ENCODE measurements at places on chromosomes 16 and 17.

DNA sequence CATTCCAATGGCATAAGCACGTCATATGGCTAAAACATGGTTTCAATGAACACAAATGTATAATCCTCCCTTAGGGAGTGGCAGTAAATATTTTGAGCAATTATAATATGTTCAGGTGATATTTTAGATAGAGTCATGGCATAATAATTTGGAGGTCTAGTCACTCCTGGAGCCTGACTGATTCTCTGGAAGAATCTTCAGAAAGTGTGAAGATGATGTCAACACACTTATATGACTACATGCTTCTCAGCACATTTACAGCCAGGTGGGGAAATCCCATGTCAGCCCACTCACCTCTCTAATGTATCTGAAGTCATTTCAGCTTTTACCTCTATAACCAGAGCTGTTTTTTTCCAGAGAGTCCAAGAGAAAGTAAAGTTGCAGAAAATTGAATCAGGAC lies 474.8 kb downstream of the SHISA9 start:
- no peak for DNase-seq

DNA sequence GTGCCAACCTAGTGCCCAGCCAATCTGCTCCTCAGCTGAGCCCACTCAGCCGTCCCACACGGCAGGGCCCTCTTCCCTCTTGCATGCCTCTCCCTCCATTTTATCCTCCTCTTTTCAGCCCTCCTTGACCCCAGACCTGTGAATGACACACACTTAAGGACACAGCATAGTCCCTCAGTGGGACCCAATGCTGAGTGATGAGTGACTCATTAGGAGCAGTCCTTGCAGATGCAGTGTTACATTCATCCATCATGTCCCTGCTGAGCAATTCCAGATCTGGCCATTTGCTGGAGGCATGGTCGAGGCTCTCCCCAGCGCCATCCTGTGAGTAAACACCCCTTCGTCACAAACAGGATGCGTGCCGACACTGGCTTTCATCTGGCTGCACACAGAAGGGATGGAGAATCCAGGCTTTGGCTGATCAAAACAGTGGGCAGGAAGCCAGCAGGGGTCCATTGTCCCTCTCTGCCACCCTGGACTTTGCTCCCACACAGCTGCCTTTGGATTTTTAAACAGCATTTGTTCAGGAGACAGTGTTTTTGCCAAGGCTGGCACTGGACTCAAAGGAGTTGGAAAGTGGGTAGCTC lies 122.6 kb downstream of the AXIN2 start:
- no peak for DNase-seq

- no peak for DNase-seq
Measured at GRCh38 chr17:74808714-74809430, 32.7 kb upstream of the NAT9 start.

- DNase-seq, result no peak
Measured at GRCh38 chr17:19411631-19412030, 599 bp downstream of the RNF112 start.

GRCh38 chr17:6711681-6712057 lies 1.5 kb downstream of the SLC13A5 start:
- no peak for DNase-seq

GRCh38 chr16:68491576-68491950 lies 43.3 kb upstream of the SMPD3 start:
- no peak for DNase-seq

DNA sequence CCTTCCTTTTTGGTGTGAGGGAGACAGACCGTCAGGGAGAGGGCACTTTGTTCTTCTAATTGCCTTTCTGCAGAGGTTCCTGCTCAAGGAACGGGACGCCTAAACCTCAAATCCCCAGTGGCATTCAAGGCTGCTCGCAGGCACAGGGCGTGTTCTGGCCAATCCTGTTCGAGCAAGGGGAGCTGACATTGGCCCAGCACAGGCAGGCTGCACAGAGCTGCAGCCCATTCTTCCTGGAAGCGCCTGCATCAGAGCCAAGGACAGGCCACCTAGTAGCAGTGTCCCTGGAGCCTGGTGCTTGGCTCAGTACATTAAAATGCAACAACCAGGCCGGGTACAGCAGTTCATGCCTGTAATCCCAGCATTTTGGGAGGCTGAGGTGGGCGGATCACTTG lies 72.2 kb upstream of the CREBBP start:
- no peak for DNase-seq

- DNase-seq, result no peak
Measured at GRCh38 chr16:69672998-69673713, 53.2 kb downstream of the NQO1 start.

- no peak for DNase-seq
Measured at GRCh38 chr17:63931981-63932561, at the start of gene CD79B. Gene CD79B (minus strand): TSS chr17:63932331. CDS start chr17:63932261, 70 bp downstream.

DNA sequence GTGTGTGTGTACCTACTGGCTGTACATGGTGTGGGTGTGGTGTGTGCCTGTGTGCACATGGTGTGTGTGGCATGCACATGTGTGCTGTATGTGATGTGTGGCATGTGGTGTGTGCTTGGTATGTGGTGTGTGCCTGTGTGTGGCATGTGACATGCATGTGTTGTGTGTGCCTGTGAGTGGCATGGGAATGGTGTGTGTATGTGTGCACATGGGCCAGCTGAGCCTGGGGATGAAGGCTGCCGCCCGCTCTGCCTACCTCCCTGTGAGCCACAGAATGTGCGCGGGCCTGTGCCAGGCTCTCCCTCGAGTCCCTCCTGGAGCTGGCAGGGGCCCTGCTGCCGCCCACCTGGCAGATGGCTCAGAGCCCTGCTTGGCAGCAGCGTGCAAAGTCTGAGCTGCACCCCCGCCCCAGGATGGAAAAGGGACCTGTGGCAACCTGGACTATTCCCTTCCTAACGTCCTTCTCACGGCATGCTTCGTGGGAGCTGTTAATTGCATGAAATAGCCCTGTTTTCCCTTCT lies 9.3 kb downstream of the PRSS27 start:
- no peak for DNase-seq

DNA sequence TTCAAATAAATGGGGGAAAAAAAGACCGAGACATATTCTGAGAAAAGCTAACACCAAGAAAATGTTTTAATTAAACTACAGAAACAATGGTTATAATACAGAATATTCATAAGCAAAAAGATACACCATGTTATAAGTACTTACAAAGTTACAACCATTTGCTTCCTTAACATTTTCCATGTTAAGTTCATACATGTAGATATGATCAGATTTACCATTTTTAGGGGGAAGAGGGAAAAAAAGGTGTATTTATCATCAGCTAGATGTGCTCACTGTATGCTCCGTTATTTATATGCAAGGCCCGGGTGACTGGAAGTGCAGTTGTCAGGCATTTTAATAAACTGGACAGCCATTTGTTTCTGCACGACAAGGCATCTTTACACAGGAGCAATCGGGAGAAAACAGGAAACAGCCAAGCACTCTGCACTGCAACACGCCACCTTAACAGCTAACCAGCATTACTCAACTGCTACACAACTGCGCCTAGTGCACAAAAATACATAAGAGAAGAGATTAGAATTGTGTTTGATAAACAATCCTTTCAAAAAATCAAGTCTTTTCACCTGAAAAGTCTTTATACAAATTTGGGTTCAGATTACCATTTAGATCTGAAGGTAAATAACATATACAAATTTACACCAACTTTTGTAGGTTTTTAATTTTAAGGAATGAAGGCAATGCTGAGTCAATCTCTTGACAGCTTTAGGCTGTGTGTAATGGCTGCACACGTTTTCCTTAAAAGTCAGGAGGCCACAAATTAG lies 2.9 kb downstream of the SRSF2 start:
- DNase-seq, result no peak

DNA sequence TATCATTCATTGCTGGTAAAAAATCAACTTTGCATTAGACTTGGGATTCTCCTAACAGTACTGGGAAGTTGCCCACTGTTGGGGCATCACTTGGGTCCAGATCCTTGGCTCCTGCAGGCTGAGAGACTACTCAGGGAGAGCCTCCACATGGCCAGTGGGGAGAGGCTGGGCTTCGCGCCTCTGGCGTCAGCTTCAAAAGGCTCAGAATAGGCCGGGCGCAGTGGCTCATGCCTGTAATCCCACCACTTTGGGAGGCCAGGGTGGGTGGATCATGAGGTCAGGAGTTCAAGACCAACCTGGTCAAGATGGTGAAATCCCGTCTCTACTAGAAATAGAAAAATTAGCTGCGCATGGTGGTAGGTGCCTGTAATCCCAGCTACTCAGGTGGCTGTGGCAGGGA lies 3.4 kb upstream of the CSHL1 start:
- no peak for DNase-seq

- no peak for DNase-seq
Measured at GRCh38 chr17:55585629-55586028, 74.4 kb upstream of the SMIM36 start.

DNA sequence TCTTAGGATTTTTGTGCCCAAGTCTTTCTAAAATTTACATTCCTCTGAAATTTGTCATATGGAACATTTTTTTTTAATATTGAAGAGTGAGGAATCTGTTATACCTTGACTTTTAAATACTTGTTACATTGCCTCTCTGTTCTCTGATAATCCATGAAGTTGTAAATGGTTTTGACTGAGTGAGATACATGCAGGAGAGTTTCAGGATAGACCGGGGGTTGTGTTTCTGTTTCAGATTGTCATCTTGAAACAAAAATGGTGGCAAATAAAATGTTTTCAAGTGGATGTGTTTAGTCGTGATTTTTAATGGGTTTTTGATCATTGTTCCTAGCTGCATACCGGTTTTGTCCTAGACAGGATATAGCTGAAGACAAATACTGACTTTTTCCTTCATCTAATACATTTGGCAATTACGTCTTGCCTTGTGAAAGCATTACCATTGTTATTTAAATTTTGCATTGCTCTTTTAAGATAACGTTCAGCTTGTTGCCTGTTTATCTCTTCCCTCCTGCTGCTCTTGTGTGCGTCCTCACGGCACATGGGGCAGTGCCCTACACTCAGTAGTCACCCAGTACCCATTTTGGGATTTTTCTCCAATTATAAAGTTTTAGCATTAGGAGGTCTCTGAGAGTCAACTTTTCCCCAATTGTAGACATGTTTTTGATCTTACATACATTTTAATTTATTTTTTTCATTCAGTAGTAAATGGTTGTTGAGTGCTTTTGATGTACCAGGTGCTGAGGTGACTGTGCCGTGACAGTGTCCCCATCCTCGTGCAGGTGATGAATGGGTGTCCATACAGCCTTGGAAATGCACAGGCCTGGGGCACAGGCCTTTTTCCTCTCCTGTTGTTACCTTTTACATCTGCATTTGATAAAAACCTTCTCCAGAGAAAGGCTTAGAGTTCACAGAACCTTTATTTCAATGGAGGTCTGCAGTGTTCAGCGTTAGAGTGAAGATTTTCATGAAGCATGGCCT lies 169.9 kb downstream of the MSI2 start:
- DNase-seq, result no peak

- DNase-seq, result no peak
Measured at GRCh38 chr17:77146882-77147281, 6.1 kb downstream of the SEC14L1 start.

- DNase-seq, result no peak
Measured at GRCh38 chr16:86835982-86836381, 257.6 kb downstream of the FOXL1 start.

DNA sequence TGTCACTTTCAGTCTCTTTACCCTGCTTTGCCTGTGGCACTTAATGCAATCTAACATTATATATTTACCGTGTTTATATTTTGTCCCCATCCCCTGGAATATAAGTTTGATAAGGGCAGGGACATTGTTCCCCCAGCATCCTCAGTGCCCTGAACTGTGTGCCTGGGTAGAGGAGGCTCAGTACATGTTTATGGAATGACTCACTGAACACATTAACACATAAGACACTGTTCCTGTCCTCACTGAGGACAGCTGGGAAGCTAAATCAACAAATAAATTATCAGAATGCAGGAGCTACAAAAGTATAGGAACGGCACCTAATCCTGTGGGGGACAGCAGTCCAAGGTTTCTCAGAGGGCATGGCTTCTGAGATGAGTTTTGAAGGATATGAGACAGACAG lies 27.8 kb downstream of the GRIN2A start:
- no peak for DNase-seq

DNA sequence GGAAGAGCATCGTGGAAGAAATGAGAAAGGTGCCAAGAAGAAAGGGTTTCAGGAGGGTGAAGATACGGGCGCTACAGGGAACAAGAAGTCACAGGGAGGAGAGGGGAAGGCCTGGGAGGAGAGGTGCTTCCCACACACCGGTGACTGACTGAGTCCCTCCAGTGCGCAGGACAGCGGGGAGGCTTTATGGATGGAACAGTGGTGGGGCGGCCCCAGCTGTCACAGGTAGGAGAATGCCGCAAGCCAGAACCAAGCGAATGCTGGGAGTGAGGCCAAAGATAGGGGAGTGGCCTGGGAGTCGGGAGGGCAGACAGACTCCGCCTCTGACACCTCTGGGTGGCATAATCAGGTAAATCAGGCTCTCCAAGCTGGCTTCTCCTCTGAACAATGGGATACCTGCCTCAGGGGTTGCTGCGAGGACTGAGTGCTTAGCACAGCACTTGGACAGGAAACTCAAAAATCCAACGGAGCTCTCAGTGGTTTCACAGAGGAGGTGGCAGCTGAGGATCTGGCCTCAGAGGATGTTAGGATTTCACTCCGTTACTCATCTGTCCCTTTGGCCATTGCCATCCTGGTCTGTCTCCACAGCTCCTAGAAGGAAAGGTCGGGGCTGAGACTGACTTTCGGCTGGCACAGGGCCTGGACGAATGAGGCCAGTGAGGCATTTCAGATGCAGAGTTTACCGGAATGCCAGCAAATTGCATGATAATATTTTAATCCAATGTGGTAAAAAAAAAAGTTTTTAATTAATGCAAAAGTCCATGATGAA lies 717 bp upstream of the CNP start:
- no peak for DNase-seq

GRCh38 chr16:57871456-57871855 lies 69.2 kb upstream of the KIFC3 start:
- DNase-seq, result no peak

- no peak for DNase-seq
Measured at GRCh38 chr16:1057252-1057932, 15.2 kb upstream of the SSTR5 start.

DNA sequence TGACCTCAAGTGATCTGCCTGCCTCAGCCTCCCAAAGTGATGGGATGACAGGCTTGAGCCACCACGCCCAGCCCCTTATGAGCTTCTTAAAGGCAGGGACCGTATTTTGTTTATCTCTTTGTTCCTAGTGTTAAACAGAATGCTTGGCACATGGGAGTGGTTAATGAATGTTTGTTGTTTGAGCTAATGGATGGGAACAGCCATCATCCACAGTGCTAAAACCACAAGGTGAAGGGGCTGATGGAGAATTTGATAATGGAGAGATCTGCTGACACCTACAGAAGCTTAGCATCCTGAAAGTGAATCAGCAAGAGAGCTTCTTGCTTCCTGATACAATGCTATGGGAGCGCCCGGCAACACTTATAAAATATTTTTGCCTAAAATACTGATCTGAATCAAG lies 8.6 kb upstream of the CDH1 start:
- DNase-seq, result no peak
